ENCODE measurements at places on chromosomes 6 and 20.

- DNase-seq: no peak
These were observed 401.4 kb downstream of the MAFB start for GRCh38 chr20:40287683-40288082.

- no peak for DNase-seq
These were observed 5.3 kb upstream of the RAET1L start for GRCh38 chr6:150030611-150031010.

- no peak for DNase-seq
These were observed 28.2 kb upstream of the RAB23 start for GRCh38 chr6:57250348-57250747.

DNA sequence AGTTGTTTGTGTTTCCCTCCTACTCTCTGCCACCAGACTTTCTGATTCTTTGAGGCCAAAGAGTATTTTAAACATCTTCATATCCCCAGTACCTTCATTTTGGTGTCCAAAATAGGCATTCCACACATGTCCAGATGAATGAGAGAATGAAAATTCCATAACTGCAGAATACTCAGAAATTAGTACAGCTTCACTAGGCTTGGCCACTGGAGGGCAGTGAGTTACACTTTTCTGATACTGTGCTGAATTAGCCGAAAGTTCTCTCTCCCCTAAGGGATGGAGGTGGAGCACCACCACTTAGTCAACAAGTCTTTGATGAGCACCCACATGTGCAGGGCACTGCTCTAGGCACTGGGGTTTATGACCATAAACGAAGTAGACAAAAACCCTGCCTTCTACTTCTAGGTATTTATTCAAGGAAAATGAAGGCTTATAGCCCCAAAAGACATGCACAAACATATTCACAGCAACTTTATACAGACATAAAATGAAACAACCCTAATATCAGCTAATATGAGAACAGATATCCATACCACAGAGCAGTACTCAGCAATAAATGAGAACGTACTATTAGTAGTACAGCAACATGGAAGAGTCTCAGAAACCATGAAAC lies 46.1 kb upstream of the TMEM217 start:
- peak; percentile 4 for DNase-seq

GRCh38 chr6:31573239-31574105 lies 1.4 kb downstream of the LTA start:
- DNase-seq: no peak

DNA sequence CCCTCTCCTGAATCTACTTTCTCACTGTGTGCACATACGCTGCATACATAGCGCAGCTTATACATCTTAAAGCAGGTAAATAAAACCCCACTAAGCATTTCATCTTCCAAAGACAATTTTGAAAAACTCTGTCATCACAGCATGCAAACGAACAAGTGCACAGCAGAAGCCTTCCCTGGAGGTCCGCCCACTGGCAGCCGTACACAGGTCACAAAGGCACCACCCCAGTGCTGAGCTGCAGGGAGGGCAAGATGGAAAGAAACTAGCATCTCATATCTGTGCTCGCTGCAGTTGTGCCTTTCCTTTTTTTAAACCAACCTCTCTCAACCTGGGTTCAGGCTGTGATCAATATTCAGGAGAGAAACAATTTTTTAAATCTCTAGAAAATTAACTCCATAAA lies 73.3 kb downstream of the HUS1B start:
- no peak for DNase-seq

- DNase-seq: no peak
These were observed 9.8 kb downstream of the NELFCD start for GRCh38 chr20:58990651-58991445.

GRCh38 chr6:34027939-34028441 lies 117.9 kb downstream of the GRM4 start:
- DNase-seq: no peak

- no peak for DNase-seq
These were observed 37.0 kb downstream of the EFHC1 start for GRCh38 chr6:52457096-52457495.

DNA sequence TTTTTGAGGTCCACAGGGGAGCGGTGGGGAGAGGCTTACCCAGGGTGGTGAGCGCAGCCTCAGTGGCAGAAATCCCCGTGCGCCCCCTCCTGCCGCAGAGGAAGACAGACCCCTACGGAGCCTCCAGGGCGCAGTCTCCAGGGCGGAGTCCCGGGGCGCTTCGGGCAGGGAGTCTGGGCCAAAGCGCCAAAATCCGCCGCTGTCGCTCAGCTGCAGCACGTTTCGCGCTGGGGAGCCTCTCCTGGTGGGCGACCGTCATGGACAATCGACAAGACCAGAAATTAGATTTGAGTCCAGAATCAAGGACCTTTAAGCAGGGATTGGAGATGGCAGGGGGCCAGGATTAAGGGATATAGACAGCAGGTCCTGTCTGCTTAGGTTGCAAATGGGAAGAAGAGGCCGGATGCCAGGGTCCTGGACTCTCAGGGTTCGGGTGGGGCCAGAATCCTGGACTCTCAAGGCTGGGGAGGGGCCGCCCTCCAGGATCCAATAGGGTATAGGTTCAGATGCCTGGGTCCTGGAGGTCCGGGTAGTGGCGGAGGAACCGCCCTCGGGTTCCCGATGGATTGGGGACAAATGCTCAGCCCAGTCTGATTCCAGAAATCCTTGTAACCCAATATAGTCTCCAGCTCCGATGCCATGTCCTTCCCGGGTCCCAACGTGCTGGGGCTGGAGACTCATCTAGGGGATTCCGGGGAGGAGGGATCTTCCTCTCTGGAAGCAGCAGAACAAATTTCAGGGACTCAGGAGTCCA lies 7.9 kb upstream of the HLA-E start:
- DNase-seq: no peak

- DNase-seq: no peak
These were observed 168.4 kb upstream of the BMP5 start for GRCh38 chr6:56043761-56044160.

DNA sequence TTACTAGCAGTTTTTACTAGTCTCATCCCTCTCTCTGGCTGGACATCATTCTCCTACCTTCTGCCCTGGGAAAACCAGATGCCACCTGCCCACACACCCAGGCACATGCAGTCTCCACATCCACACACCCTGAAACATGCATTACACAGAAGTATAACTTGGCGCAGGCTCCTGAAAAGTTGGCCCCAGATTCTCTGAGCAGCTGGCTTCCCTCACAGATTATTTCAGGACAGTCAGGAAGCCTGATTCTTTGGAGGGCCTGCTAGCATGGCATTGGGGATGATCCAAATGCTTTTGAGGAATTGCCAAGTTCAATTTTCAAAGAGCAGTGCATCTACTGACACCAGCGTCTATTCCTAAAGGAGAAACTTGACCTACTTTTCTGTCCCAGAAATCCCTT lies 27.8 kb upstream of the KIF16B start:
- no peak for DNase-seq

DNA sequence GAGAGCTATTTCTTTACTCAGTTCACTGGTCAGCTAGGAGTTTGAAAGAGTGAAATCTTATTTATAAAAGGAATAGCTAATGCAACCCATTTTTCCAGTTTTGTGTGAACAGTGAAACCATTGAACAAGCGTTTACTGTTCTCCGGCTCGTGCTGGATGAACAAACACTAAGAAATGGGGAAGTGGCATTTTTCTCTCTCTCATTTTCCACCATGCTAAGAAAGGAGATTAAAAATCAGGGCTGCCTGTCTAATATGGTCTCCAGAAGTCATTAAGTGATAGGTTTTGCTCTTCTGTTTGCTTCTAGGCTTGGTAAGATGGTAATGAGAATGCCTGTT lies 774 bp upstream of the SFT2D1 start:
- DNase-seq: no peak
